ENCODE measurements at places on chromosomes 3 and 15.

DNA sequence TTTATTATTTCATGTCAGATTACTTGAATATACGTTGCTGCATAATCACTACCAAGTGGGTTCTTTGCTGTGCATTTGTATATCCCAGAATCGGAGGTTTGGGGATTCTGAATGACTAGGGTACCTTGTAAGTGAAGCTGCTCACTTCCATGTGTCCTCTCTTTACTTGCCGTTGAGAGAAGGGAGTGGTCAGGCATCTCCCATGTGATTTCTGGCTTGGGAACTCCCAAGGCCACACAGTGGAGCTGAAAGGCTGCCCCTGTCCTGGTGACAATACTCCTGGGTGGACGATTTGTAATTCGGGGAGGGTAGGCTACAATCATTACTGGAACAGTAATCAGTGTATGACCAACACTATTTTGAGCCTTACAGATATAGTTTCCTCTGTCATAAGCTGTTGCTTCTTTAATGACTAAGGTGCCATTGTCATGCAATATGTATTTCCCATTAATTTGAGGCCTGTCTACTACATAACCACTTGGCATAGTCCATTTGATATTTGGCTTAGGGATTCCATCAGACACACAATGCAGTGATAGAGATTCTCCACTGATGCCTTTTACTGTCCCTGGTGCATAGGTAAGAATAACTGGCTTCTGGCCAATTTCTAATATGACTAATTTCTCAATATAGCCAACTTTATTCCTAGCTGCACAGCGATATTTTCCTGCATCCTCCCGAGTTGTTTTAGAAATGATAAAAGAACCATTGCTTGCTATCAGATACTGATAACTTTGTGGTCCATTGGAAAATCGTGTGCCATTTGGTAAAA lies 24.0 kb downstream of the IGSF10 start:
- no peak overlapping the region for H3K4me3 ChIP-seq
- H3K36me3 ChIP-seq, result no peaks in the 10 kb centered on the region
- no peaks in the 10 kb centered on the region for H3K27me3 ChIP-seq
- DNase-seq, result no peak

GRCh38 chr3:65964838-65965237 lies 73.9 kb downstream of the MAGI1 start:
- no peak overlapping the region for H3K4me3 ChIP-seq
- peaks cover 9% of the 10 kb centered on the region for H3K4me1 ChIP-seq
- DNase-seq, result no peak
- H3K27me3 ChIP-seq, result no peaks in the 10 kb centered on the region

DNA sequence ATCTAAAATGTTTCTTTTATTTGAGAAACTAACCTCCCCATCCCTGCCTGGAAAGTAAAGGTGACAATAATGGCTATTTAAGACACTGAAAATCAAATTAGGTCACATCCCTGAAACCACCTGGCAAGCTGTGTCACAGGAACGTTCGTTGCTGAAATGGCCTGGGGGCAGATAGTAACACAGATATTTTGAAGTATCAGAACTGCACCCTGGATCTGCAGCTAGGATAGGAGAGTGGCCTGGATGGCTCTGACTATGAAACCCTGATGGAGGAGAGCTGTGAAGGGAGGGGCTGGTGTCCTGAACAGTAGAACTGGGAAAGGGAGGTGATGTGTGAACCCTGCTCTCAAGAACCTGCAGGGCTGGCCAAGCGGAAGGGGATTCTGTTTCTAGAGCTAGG lies 648.3 kb upstream of the CFAP20DC start:
- no peak for DNase-seq
- no peaks in the 10 kb centered on the region for H3K27me3 ChIP-seq
- H3K4me1 ChIP-seq, result no peaks in the 10 kb centered on the region
- H3K36me3 ChIP-seq, result no peaks in the 10 kb centered on the region
- H3K27ac ChIP-seq, result no peak overlapping the region
- H3K4me3 ChIP-seq, result no peak overlapping the region

DNA sequence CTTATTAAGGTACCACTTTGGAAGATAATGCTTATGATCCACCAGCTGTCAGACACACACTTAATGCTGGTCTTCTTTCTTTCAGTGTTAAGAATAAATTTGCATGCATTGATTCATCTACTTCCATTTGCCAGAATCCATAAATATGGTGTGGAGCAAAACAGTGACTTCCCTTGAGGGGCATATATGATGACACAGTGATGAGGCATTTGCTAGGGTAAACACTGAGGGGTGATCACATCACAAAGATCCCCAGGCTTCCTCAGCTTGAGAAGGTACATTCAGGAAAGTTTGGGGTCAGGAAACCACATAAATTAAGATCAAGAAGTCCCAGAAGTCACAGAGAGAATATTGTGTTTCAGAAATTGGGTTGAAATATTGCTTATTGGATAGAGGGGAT lies 9.9 kb upstream of the ZBED2 start:
- DNase-seq, result no peak
- H3K27ac ChIP-seq, result no peak overlapping the region
- peaks cover 6% of the 10 kb centered on the region for H3K4me1 ChIP-seq

DNA sequence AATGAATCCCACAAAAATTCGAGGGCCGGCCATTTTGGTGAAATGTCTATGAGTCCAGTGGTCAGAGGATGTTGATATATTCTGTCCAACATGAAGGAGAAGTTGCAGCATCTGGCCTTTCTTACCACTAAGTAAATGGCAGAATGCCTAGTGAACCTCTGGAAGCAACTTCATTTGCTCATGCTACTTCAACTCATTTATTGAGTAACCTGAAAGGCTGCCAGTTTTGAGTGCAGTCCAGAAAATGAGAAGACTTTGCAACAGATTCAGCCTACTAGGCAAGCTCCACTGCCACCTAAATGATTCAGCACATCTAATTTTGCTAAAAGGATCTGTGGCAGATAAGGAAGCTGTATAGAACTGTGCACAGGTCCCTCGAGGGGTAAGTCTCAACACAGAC lies 265.0 kb downstream of the OPA1 start:
- H3K4me1 ChIP-seq, result peaks cover 9% of the 10 kb centered on the region
- H3K36me3 ChIP-seq, result no peaks in the 10 kb centered on the region

DNA sequence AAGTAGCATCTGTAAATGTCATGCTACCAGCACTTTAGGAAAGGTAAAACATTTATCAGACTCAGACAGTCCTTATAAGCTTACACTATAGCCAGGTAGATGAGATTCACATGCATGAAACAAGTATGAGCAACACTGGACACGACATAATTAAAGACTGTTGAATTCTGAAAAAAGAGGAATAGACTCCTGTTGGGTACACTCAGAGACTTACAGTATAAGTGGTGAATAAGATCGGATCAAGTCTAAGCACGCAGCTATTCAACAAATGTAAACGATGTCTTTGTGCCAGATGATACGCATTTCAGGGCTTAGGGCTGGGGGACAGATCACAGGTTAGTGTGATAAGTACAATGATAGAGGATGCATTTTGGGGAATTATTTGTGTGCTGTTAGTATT lies 43.2 kb upstream of the SPPL2A start:
- no peaks in the 10 kb centered on the region for H3K27me3 ChIP-seq
- H3K4me3 ChIP-seq, result no peak overlapping the region
- no peak overlapping the region for H3K27ac ChIP-seq
- DNase-seq, result no peak
- no peaks in the 10 kb centered on the region for H3K36me3 ChIP-seq

DNA sequence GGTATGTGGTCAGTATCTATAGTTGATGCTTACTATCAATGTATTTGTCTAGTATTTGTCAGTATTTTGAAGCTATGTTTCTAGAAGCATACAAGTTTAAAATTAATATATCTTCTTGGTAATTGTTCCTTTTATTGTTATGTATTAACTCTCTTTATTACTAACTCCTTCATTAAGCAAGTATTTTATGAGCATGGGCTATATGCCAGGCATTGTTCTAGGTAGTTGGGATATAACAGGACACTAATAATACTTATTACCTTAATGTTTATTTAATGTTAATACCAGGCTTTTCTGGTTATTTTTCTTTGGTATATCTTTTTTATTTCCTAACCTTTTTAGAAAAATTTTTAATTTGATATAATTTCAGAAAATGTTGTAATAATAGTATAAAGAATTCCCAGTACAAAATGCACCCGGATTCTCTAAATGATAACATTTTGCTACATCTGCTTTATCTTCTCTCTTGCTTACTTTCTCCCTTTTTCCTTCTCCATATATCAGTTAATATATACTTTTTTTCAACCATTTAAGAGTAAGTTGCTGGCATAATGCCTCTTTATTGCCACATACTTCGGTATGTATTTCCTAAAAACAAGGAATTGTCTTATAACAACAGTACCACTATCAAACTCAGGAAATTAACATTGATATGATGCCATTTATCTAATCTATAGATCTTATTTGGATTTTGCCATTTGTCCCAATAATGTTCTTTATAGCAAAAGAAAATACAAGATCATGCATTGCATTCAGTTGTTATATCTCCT lies 30.9 kb downstream of the LRRC49 start:
- H3K4me3 ChIP-seq, result no peak overlapping the region
- no peaks in the 10 kb centered on the region for H3K36me3 ChIP-seq
- H3K27me3 ChIP-seq, result no peaks in the 10 kb centered on the region
- H3K27ac ChIP-seq, result no peak overlapping the region

DNA sequence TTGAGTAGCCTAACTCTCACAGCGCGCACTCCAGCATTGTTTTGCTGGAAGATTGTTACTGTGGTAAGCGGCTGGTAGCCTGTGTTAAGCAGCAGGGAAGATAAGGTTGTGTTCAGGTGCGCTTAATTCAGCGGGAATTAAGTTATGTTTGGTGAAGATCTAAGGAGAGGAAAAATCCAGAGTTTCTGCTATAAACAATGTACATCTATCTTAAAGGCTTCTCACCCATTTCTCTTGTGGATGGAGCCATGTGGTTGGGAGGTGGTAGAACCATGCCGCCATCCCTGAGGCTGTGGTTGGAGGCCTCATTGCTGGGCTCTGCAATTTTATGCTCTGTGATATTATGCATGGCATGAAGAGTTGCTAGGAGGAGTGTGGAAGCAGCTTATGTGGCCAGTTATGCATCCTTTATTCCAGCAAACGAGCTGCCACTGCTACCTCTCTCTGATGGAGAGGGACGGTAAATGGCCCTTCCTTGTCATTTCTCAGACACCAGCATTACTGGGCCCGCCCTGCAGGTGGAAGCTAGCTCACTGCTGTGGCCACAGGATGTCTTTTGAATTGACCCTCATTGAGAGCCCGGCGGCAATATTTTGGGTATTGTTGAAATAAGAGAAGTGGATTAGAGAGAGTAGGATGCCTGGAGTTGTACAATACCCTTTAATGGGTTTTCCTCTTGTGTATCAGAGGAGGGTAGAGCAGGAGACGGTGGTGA lies 1.3 kb downstream of the MINAR1 start:
- H3K27ac ChIP-seq, result no peak overlapping the region
- no peak overlapping the region for H3K4me3 ChIP-seq
- H3K27me3 ChIP-seq, result peaks cover 69% of the 10 kb centered on the region
- peaks cover 21% of the 10 kb centered on the region for H3K4me1 ChIP-seq
- DNase-seq, result no peak

- no peak overlapping the region for H3K27ac ChIP-seq
- H3K4me3 ChIP-seq, result no peak overlapping the region
- H3K36me3 ChIP-seq, result no peaks in the 10 kb centered on the region
- no peak for DNase-seq
These were observed 197.6 kb downstream of the MINAR1 start for GRCh38 chr15:79629687-79630086.

DNA sequence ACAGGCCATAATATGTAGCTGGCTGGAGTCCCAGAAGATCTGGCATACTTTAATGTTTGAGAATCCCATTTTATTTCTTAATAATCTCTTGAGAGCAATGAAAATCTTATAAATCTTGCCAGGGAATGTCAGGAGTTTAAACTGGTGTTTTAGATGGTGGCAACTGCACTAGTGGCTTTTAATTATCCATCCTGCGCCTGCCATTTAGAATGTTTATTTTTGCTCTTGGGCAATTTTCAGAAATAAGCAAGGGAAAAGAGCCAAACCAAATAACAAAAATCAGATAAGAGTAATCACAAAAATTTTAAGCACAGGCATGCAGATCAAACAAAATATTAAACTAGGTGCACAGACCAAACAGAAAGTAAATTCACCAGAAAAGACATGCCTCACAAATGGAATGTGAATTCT lies 41.9 kb upstream of the UBP1 start:
- DNase-seq, result no peak
- H3K27ac ChIP-seq, result no peak overlapping the region
- peaks cover 4% of the 10 kb centered on the region for H3K4me1 ChIP-seq
- H3K27me3 ChIP-seq, result no peaks in the 10 kb centered on the region
- H3K36me3 ChIP-seq, result no peaks in the 10 kb centered on the region
- H3K4me3 ChIP-seq, result no peak overlapping the region

DNA sequence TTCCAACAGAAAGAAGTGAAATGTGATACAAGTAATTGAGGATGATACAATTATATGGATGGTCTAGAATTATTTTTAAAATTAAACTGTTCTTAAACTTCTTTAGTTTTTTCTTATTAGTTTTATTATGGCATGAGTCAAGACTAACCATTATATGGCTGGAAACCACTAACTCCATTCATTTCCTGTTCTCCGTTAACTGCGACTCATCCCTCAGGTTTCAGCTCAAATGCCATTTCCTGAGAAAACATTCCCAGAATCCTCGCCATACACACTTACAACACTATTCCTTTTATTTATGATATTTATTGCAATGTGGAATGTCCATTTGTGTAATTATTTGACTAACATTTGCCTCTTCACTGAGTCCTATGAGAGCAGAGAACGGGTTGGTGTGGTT lies 394.1 kb downstream of the SOX2 start:
- H3K4me3 ChIP-seq, result no peak overlapping the region
- H3K27me3 ChIP-seq, result no peaks in the 10 kb centered on the region
- no peak overlapping the region for H3K27ac ChIP-seq
- no peak for DNase-seq

GRCh38 chr3:128247666-128248409 lies 94.6 kb downstream of the EEFSEC start:
- no peak for DNase-seq
- H3K27me3 ChIP-seq, result no peaks in the 10 kb centered on the region
- H3K27ac ChIP-seq, result no peak overlapping the region

DNA sequence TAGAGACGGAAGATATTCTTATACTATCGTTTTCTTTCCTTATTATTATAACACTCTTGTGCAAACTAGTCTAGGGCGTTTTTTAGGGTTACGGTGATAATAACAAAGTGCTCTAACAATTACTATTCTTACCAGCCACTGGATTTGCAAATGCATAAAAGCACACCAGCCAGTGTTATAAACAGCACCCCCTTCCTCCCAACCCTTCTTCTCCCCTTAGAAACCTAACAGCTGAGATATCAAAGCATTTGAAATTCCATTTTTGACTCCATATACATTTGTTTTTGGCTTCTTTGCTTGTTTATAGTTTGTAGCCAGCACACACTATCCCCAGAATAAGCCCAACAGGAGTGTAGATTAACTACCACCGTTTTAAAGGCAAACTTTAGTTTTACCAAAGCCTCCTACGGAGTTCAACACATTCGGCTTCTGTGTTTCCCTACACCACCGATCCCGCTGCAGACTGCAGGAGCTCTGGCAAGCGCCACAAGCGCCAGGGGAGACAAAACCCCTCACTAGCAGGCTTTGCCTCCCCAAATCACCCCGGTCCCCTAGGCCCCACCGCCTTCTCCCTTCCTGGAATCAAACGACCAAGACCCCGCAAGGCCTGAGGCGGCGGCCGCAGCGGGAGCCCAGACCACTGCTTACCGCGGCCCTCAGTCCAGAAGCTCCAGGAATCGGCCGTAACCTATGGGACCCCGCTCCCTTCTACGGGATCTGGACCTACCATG lies 461 bp downstream of the COPB2 start:
- no peaks in the 10 kb centered on the region for H3K27me3 ChIP-seq
- H3K4me1 ChIP-seq, result peaks cover 42% of the 10 kb centered on the region
- peak overlapping the region; percentile 95 for H3K27ac ChIP-seq
- no peaks in the 10 kb centered on the region for H3K36me3 ChIP-seq

- DNase-seq, result no peak
- no peak overlapping the region for H3K4me3 ChIP-seq
- peaks cover 55% of the 10 kb centered on the region for H3K36me3 ChIP-seq
- no peaks in the 10 kb centered on the region for H3K27me3 ChIP-seq
These were observed 28.3 kb downstream of the PLXND1 start for GRCh38 chr3:129577925-129578786.

All from suprapubic skin (tissue), 4 donors.